ELR (cell line): ENCODE measurements at places on chromosomes 12 and 14.
A peak's percentile ranks its signal among the peaks of the same experiment; 100 is the strongest.

- no peak for DNase-seq
These were observed 27.2 kb upstream of the FBRSL1 start for GRCh38 chr12:132462788-132463187.

- no peak for DNase-seq
These were observed 2.8 kb downstream of the FRMD6 start for GRCh38 chr14:51654533-51654845.

DNA sequence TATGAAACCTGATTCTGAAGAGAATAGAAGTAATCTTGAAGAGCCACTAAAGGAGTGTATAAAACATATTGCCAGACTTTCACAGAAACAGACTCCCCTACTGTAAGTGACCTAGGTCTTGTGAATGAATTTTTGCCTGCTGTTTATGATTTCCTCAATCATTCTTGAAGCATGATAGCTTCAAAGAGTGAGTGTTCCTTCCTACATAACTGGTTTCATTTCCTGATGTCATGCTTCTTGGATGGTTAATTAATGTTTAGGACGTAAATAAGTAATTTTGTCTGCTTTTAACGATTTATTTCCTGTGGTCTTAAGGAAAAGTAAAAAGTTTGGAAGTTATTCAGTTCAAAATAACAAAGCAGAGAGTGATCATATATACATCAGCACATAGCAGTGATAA is 129.8 kb downstream of the PIK3C2G start:
- DNase-seq, result no peak

GRCh38 chr14:104467641-104468040 is 111.9 kb upstream of the C14orf180 start:
- no peak for DNase-seq

DNA sequence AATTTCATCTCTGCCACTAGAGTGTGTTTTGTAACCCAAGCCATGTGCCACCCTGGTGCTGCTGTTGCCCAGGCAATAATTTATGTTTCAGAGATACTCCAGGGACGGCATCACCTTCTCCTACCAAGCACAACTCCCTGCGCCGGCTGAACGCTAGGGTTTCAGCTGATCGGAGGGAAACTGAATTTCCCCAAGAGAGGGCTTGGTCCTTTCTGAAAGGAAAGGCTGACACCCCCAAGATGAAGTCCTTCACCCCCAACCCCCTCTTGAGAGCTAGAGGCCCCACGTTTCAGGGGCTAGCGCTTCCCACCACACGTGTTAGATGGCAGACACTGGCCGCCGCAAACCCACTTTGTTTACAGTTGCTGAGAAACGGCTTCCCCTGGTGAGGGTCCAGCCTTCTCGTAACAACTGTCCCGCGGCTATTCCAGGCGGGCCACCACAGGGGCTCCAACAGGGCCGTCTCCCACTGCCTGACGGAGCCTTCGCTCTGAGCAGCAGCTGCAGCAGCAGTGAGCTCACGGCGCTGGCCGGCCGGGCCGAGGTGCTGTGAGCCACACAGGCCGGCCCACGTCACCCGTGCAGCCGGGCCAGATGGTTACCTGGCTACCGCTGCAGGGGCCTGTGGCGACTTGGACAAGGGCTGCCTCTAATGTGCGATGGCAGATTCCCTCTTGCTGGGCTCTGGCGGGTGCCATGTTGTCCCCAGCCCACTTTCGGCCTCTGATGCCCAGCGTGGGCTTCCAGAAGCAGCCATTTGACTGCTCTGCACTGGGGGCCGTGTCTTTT is 66.4 kb downstream of the TESC start:
- DNase-seq, result peak; percentile 13

- DNase-seq, result no peak
These were observed 98.1 kb upstream of the TMPO start for GRCh38 chr12:98417266-98417665.

DNA sequence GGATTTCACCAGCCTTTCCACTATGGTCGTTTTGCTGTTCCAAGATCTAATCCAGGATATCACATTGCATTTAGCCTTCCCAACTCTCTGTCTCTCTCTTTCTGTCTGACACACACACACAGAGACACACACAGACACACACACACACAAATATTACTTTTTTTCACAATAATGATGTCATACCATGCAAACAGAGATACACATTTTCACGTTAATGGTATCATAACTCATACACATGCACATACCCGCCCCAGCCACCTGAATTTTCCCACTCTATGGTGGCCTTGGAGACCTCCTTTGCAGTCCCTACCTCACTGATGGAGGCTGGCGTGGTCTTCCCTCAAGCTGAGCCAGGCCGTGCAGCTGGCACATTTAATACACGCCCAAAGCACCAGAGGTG is 7.2 kb upstream of the MYL2 start:
- DNase-seq, result no peak

- peak; percentile 66 for DNase-seq
These were observed 77.4 kb downstream of the SCARB1 start for GRCh38 chr12:124786061-124786964.

- DNase-seq, result peak; percentile 30
These were observed 331.9 kb downstream of the BTG1 start for GRCh38 chr12:91813701-91814100.

- no peak for DNase-seq
These were observed 75.3 kb downstream of the RCOR1 start for GRCh38 chr14:102667703-102668102.

DNA sequence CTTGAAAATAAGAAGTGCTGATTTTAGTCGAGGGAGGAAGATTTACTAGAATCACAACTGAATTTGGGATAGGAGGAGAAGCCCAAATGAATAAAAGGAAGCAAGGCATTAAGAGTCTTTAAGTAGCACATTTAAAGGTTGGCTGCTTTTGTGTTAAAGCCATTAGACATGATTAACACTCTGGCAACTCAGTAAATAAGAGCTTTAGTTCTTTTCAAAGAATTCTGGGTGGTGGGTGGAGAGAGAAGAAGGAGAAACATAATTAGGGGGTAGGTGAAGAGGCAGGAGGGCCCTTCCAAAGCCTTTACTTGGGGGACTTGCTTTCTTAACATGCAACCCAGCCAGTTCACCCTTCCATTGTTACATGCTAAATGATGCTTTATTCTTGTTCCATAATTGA is 284.6 kb upstream of the SEL1L start:
- DNase-seq, result no peak

DNA sequence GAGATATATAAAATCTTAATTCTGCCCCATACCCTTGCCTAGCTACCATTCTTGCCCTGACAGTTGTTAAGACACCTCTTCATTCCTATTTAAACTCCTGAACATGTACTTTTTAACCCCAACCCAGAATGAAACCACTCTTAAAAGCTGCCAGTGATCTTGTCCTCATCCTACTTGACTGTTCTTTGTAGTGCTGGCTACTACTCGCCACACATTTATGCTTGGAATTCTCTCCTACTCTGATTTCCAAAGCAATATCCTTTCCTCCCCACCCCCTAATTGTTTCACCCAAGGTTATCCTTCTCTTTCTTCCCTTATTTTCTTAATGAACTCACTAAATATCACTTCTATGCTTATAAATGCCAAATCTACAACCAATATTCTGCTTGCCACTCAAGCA is 4.1 kb downstream of the NFYB start:
- peak; percentile 33 for DNase-seq

- no peak for DNase-seq
These were observed 196.2 kb upstream of the NUDT4 start for GRCh38 chr12:93181409-93181965.

DNA sequence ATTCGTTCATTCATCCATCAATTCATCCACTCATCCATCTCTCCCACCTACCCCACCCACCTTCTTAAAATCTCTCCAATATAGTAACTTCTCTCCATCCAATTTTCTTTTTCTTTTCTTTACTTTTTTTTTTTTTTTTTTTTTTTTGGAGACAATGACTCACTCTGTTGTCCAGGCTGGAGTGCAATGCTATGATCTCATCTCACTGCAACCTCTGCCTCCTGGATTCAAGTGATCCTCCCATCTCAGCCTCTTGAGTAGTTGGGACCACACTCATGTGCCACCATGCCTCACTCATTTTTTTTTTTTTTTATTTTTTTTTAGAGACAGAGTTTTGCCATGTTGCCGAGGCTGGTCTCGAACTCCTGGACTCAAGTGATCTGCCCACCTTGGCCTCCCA is 118.4 kb downstream of the SUDS3 start:
- peak; percentile 35 for DNase-seq

DNA sequence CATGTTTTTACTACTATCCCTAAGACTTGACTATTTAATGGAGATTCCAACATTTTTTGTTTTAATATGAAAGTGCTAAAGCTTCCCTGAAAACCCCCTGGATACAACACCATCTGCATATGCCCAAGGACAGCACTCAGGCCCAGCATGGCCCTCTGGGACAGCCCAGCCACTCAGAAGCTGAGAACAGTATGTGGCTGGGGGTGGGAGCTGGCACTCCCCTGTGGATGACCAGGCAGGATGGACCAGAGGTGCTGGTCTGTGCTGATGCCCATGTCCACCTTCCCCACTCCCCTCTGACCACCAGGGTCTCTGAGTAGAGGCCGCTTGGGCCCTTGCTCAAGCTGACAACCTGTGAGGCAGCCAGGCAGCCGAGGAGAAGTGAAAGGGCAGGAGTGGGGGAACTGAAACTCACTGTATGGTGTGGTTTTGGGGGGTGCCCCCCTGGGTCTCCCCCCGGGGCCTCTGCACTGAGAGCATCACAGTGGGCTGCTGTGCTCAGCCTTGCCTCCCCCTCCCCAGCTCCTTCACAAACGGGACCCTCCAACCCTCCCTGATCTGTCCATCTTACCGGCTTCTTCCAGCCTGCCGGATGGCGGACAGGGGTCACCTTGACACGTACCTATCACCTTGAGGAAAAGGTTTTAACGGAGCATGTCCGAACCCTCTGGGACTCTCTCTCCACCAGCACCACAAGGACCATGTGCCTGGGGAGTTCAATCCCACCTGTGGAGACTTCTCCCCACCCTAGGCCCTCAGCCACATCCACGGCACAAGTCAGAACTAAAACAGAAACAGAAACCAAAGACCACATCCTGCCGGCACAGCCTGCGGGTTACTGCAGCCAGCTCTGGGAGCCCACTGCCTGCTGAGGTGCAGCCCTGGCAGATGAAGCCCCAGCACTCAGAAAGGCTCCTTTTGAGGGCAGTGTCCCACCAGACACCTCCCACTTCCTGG is at the start of gene TMEM229B:
TMEM229B (minus strand) TSS at position 785 of the 957 bp plus-strand sequence. CDS start 14,798 bp downstream, outside the sequence.
- peak; percentile 19 for DNase-seq

- no peak for DNase-seq
These were observed 17.6 kb upstream of the AEBP2 start for GRCh38 chr12:19421503-19422282.

- DNase-seq, result peak; percentile 98
These were observed 210.0 kb downstream of the PPM1H start for GRCh38 chr12:62724947-62725451.

- no peak for DNase-seq
These were observed 89.3 kb downstream of the IRF2BPL start for GRCh38 chr14:76939015-76939742.

- peak; percentile 10 for DNase-seq
These were observed 143.7 kb downstream of the AKAP6 start for GRCh38 chr14:32472512-32473463.

DNA sequence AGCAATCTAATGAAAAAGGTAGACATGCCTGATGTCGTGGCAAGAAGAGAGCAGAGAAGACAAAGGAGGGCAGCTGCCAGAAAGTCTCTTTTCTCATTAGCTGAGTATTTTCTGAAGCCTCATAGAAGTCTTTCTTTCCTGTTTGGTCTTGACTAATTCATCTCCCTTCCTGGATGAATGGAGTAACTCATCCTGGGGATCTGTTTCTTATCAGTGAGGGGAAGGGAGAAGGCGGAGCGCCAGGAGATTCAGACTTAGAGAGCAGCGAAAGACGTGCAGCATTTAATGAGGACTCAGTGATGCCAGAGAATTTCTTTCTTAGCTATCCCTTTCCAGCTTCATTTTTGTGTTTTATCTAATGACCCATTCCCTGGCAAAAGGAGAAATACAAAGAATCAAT is 89.4 kb downstream of the SLC15A4 start:
- no peak for DNase-seq

GRCh38 chr12:11695321-11695720 is 45.8 kb downstream of the ETV6 start:
- no peak for DNase-seq

DNA sequence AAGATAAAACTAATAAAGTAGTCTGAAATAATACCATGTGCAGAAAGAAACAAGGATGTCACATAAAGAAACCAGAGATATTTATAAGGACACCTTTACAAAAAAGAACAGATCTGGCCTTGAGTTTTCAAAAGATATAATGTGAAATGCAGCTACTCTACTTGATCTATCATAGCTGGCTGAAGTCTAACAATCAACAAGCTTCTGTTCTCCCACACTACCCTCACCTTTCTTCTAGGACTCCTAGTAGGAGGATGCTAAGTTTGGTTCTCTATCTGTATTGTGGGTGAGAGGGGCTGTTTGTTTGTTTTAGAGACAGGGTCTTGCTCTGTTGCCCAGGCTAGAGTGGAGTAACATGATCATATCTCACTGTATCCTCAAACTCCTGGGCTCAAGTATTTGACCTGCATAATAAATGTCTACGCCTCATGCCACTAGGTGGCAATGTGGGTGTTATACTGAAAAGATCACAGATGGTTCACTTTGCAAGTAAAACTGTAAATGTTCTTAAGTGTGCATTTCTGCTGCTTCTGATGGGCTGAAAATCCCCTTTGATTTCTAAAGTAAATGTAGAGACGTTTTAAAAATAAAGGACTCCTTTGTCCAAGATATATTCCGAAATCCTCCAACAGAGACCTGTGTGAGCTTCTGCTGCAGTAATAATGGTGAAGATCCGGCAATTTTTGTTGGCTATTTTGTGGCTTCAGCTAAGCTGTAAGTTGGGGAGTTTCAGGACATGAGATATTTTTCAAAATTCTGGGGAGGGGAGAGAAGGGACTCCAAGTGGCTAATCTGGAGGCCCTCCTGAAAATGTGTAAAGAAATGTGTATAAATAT is 269.3 kb downstream of the DAD1 start:
- DNase-seq, result peak; percentile 51

DNA sequence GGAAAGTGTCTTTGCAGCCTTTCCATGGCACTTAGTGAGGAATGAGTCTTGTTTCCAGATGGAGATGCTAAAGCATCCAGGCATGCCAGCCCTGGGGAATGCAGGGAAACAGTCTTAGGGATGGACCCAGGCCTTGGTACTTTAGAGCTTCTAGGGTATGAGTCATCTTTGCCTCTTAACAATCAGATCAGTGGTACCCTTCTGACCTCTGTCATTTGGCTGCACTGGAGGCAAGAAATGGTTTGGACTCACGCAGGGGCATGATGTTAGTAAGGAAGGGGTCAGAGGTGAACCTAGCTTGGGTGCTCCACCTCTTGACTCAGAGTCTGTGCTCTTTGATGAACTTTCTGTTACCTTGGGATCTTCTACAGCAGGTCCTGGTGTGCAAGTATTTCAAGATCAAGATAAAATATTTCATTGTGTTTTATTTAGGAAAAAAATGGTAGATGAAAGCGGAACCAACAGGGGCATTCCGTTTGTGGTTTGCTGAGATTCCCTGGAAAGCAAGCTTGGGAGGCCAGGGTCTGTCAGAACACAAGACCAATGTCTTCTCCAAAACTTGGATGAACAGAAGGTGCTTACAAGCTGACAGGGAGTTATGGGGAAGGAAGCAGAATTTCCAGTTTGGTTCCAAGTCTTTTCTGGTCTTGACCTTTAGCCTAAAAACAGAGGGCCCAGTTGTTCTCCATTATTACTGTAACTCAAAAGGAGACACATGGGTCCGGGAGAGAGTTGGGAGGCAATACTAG is 216.2 kb downstream of the ZFP36L1 start:
- peak; percentile 88 for DNase-seq

- DNase-seq, result no peak
These were observed 647.0 kb upstream of the MGAT4C start for GRCh38 chr12:86903159-86903558.
